ENCODE measurements at places on chromosomes 3 and 15.
A peak's percentile ranks its signal among the peaks of the same experiment; 100 is the strongest.

GRCh38 chr3:99764377-99764776 is 53.3 kb upstream of the CMSS1 start:
- DNase-seq, result no peak

GRCh38 chr15:85826756-85827515 is 32.2 kb upstream of the KLHL25 start:
- DNase-seq, result no peak

DNA sequence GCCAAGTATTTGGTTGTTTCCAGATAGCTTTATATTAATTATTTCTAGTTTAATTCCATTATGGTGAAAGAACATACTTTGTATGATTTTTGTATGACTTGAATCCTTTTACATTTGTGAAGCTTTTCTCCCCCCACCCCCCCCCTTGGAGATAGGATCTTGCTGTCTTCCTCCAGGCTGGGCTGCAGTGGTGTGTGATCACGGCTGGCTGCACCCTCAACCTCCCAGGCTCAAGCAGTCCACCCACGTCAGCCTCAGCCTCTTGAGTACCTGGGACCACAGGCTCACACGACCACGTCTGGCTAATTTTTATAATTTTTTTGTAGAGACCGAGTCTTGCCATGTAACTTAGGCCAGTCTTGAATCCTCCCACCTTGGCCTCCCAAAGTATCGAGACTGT is 29.5 kb downstream of the ARL8B start:
- no peak for DNase-seq

GRCh38 chr15:85580879-85581278 is 200.5 kb downstream of the AKAP13 start:
- DNase-seq, result peak; percentile 44

DNA sequence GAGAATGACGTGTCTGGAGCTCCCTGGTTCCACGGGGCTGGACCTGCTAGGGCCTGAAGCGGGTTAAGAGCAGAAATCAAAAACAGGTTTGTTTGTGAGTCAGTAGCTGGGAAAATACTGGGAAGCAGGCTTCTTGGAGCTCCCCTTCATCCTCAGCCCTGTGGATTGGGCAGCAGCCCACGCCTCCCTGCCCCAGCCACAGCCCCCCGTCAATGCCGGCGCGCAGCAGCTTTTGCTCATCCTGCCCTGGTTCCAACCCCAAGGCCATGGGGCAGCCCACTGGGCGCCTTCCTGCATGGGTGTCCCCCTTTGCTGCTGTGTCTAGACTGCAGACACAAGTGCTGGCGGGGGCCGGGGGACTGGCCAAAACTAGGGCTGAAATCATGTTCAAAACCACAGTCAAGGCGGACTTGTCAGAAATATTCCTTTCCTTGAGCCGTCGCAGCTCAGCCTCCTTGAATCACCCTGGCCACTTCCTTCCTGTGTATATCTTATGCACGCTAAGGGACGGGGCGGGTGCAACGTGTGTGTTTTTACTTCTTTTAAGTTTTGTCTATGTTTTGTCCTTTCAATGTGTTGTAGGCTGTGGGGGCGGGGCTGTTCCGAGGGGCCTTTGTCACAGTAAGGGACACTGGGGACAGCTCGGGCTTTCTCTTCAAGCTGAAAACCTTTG is 108.1 kb downstream of the KLF13 start:
- peak; percentile 78 for DNase-seq

DNA sequence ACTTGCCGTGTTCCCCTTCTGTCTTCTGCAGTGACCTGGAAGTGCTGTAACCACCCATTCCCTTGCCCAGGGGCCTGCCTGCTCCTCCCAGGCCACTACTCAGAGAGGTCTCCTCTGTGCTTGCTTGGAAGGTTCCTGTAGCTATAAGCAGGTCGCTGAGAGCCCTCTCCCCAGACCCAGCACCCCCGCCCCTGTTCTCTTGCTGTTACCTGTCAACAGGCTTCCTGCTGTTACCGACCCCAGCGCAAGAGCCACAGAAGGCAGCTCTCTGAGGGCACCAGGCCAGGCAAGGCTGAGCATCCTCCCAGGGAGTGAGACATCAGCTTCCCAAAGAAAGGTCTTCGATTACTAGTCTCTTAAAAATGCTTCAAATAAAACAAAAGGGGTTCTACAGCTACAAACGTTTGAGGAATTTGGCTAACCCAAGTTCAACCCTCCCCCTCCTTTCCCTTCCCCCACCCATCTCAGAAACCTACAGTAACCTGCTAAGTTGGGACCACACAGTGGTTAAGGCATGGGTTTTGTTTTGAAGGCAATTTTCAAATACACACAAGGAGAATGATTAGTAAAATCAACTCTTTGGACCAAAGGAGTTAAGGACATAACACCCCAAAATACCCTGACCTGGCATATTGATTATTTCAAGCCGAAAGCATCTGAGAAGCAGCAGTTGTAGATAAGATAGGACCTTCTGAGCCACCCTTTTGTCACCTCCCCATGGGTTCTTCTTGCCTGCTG is 74.9 kb upstream of the MFGE8 start:
- no peak for DNase-seq

- DNase-seq, result no peak
Measured at GRCh38 chr3:80010021-80010571, 242.3 kb upstream of the ROBO1 start.

DNA sequence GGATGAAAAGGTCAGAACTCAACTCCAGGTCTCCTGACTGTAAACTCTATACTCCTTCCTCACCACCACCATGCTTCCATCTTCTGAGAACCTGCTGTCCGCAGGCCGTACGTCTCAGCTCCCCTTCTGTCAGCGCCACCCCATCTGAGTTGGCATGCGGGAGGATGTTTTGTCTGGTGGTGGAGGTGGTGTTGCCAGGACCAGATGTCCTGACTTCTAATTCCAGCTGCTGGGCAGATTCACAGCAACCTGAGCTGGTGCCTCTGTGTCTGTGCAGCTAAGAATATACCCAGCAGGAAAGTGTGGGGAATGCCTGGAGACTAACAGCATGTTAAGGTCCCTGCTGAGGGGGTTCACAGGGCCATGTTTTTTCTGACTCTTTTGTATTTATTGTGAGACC is 23.2 kb downstream of the PLA1A start:
- no peak for DNase-seq

- DNase-seq, result no peak
Measured at GRCh38 chr3:106552351-106553043, 683.7 kb upstream of the CBLB start.

- DNase-seq, result peak; percentile 42
Measured at GRCh38 chr3:184261854-184262763, 756 bp upstream of the CAMK2N2 start.

GRCh38 chr3:35745802-35746484 is 106.6 kb downstream of the ARPP21 start:
- DNase-seq, result no peak

DNA sequence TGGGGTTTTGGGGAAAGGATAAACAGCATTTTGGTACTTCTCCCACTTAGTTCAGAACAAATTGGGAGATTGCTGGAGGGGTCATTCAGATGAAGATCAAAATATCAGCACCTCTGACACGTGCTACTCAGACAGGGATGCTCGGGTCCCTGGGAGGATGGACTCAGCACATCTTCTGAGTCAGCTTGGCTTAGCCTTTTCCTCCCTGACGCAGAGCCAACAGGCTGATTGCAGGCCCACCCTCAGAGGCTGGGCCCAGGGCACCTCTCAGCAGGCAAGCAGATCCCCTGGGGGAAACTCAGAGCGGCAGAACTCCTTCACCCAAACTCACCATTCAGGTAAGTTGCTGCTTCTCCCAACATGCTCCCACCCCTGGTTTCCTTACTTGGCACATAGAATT is 304.9 kb downstream of the TLE3 start:
- no peak for DNase-seq

DNA sequence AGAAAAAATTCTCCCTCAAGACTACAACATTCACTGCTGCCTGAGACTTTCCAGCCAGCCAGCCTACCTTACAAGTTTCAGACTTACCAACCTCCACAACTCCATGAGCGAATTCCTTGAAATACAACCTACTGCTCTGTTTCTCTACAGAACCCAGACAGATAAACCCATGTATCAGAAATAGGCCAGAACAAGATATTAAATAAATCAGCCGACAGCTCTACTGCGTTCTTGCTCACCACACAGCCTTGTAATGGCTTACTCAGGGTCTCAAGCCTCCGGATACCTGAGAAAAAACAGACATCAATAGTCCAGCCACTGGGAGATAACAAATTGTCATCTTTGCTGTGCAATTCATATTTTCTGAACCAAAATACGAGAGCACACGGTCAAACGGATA is 43.6 kb upstream of the LIPC start:
- DNase-seq, result no peak

DNA sequence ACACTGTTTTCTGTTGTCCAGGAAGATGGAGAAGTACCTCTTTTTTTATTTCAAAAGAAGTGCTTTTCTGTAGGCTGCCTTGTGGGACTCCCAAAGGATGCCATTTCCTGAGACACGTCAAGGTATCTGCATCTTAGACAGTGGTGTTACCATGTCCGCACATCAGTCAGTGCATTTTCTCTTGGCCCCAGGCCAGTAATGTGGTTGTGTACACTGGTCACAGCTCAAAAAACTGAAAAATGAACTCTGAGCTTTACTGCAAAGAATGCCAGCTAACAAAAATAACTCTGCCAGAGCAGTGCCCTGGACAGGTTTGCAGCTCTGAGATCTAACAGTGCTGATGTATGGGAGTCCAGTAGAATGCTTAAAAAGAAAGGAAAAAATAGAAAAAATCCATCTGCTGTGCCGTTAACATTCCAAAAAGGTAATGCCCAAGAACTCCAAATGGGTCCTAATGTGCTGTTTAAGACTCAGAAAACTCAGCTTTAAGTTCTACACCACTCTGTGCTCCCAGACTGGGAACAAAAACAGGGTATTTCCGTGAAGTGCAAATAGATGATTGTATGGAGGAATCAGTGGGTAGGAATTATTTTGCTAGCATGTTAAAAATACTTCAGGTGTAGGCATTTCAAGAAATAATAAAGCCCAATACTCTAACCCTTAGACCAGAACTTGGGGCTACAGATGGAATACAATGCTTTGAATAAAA is 315.9 kb downstream of the FEZF2 start:
- DNase-seq, result no peak

GRCh38 chr3:119659606-119660291 is 640 bp downstream of the POPDC2 start:
- DNase-seq, result no peak

- no peak for DNase-seq
Measured at GRCh38 chr15:31301673-31301990, 25.0 kb upstream of the KLF13 start.

DNA sequence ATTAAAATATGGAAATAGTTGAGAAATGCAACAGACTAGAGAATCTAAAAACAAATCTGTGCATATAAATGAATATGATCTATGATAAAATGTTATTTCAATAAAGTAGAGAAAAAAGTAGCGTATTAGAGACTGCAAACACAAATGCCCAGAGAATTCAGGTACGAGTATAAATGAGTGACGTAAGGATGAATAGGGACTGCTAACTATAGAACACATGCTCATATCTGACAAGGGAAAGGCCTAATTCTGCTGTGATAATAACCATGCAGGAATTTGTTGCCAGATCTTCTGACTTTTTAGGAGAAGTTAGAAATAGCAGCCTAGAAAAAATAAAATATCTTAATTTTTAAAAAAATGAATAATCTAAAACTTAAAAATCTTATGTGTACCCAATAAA is 73.1 kb downstream of the ESYT3 start:
- no peak for DNase-seq

- DNase-seq, result no peak
Measured at GRCh38 chr3:113088616-113089015, 97.8 kb downstream of the GTPBP8 start.

DNA sequence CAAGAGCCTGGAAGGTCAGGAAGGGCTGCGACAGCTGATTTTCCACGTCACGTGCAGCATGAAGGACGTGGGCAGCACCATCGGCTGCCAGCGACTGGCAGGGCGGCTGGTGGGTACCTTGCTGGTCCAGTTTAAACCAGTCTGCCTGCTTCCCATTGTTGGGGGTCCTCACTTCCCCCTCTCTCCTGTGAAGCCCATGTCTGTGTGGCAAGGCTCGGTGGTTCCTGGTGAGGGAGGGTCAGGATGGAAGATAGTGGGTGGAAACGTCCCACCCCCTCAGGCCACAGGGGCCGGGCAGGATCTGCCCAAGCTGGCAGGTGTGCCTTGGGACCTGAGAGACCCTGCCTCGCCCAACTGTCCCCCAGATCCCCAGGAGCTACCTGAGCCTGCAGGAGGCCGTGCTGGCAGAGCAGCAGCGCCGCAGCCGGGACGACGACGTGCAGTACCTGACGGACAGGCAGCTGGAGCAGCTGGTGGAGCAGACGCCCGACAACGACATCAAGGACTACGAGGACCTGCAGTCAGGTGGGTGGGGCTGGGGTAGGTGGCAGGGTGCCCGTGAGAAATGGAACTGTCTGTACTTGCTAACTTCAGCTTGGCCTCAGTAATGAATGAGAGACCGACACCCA is 108.2 kb downstream of the LRRK1 start:
- DNase-seq, result no peak

DNA sequence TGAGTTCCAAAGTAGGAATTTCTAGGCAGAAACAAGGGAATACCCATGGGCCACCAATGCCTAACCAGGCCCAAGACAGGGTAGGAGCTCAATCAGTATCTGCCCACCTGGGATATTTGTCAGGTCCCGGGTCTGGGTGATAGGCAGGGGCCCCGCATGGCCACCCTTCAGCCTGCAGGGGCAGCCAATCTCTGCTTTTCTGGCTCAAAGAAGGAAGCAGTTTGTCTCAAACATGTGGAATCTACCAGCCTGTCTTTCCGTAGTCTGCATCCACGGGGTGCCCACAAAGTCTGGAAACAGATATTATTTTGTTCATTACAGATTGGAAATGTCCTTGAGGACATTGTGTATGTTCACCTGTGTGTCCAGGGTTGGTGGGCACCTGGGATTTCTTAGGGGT is 56.2 kb downstream of the CEMIP start:
- DNase-seq, result no peak

DNA sequence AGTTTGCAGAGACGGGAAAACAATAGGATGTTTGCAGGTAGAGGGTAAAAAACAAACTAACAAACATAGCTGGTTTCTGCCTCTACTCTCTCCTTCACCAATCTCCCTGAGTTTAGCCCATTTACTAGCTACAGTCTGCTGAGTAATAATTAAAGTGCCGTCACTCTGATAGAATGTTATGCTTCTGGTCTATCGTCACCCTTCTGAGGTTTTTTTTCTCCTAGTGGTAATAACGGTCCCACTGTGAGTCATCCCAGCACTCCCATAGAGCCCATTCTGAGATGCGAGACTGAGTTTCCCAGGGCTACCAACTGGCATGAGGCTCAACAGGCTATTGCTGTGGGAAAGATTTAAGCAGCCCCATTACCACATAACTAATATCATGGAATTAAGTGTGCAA is 56.4 kb downstream of the PLAAT1 start:
- no peak for DNase-seq

DNA sequence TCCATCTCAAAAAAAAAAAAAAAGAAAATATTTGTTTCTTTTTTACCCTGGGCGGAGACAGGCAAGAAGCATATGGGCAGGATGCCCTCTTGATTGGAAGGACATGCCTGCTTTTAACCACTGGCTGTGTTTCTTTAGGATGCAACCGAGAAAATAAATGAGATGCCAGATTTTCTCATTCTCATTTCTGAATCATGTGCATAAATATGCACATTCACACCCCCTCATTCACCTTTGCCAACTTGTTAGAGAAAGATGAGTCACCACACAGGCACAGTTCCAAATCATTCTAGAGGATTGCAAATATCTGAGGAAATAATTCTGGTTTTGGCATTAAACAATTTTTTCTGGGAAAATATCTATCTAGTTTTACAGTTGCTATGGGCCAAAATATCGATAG is 3.3 kb downstream of the LIPH start:
- DNase-seq, result no peak
